ENCODE measurements at places on chromosomes 1 and 21.

GRCh38 chr1:111176678-111177077 lies 23.8 kb downstream of the DENND2D start:
- peak; percentile 23 for DNase-seq

- DNase-seq, result no peak
Observed at GRCh38 chr1:208206092-208206698, 38.0 kb downstream of the PLXNA2 start.

- peak; percentile 74 for DNase-seq
Observed at GRCh38 chr1:209879539-209879938, 51.8 kb downstream of the UTP25 start.

GRCh38 chr21:28445141-28445830 lies 547.4 kb downstream of the LTN1 start:
- no peak for DNase-seq

DNA sequence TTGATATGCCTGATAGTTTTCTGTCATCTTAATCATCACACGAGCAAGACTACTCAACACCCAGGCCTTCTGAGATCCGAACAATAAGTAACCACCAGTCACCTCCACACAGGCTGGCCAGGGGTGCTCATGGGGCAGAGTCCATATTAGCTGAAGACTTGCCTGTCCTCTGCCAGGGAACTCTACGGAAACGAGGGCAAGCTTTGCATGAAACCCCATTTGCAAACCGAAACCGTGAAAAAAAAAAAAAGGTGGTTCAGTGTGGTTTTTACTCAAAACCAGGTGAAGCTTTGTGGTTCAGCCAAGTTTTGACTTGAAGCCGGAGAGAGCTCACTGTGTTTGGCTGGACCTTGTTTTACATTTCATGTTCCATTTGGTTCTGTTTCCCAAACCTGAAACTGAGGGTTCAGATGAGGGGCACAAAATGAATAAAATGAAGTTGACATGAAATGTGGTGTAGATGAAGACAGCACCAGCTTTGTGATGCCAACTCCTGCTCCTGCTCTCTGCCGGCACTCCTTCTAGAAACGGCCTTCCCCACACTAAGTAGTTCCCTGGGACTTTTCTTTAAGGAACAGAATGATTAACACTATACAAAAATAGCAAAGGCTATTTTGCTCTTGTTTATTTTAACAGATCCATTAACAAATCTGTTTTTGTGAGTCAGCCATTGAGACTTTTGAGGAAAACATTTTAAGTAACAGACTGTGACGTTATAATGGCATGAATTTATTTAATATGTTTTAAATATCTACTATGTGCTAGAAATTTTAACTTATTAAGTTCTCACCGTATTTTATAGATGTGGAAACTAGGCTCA lies 74.7 kb downstream of the RUNX1 start:
- DNase-seq, result peak; percentile 19

- peak; percentile 62 for DNase-seq
Observed at GRCh38 chr1:119611701-119612113, 36.4 kb downstream of the ZNF697 start.

GRCh38 chr1:58812468-58812867 lies 28.6 kb upstream of the JUN start:
- DNase-seq, result no peak

DNA sequence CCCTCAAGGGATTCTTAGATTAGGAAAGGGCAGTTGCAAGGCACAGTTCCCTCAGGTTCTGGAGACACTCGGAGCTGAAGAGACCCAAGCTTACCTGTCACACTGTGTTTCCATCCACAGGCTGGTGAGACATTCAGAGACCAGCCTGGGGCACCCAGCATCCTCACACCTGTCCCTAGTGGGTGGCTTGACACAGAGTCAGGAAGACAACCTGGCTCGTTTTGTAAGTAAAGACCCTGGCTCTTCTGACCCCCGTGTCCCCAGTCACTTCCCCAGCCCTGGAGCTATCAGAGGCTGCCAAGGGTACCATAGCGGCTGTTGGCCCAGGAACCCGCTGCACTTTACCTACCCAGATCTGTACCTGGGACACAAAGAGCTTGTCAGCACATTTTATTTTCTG lies 409.8 kb downstream of the MATN1 start:
- no peak for DNase-seq

- no peak for DNase-seq
Observed at GRCh38 chr1:30263888-30264671, 459.3 kb downstream of the MATN1 start.

GRCh38 chr1:159973350-159973940 lies 19.4 kb upstream of the SLAMF9 start:
- no peak for DNase-seq

- no peak for DNase-seq
Observed at GRCh38 chr1:40956407-40956806, 23.1 kb upstream of the CTPS1 start.

DNA sequence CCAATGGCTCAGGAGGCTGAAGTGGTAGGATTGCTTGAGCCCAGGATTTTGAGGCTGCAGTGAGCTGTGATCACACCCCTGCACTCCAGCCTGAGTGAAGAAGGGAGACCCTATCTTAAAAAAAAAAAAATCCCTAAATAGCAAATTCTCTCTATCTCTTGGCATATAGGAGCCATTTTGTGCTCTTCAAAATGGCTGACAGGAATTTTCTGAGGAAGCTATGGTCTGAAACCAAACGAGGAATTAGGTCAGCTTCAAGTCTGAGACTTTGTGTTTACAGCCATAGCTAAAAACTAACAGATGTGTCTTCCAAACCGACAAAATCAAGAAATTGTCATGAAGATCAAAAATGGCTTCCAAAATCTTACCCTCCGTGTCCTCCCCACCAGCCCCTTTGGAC lies 10.6 kb downstream of the CD247 start:
- no peak for DNase-seq

- DNase-seq, result peak; percentile 90
Observed at GRCh38 chr1:227357171-227357926, 39.1 kb upstream of the CDC42BPA start.

GRCh38 chr1:40653851-40654537 lies 11.5 kb downstream of the RIMS3 start:
- no peak for DNase-seq

GRCh38 chr1:53811414-53811851 lies 26.7 kb downstream of the NDC1 start:
- DNase-seq, result peak; percentile 28

DNA sequence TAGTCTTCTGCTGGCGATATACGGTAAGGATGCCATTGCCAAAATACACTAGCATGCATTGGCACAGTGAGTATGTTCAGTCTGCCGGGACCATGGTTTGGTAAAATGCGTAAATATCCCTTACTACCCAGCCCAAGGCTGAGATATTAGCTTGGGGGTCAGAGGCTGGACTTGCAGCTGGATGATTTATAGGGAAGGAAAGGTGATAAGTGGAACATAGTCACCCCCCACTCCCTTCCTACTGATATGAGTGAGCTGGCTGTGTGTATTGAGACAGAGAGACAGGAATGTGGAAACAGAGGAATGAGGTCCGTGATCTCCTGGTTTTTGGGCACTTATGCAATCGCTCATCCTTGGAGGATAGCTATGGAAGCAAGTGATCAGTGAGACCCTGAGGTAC lies 642.8 kb downstream of the KCNT2 start:
- DNase-seq, result no peak

DNA sequence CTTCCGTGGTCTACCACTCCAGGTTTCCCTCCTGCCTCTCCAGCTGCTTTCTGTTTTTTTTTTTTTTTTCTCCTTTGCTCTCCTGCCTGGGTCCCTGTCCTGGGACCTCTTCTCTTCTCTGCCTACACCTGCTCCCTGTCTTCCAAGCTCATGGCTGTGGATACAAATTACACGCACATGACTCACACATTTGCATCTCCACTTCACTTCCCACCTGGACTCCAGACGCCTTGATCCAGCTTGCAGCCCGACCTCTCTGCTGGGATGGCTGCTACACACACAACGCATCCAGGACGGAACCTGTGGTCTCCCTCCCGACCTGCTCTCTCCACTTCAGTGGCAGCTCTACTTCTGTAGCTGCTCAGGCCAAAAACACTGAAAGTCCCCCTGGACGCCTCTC lies 44.4 kb upstream of the B3GALT5 start:
- DNase-seq, result peak; percentile 2

DNA sequence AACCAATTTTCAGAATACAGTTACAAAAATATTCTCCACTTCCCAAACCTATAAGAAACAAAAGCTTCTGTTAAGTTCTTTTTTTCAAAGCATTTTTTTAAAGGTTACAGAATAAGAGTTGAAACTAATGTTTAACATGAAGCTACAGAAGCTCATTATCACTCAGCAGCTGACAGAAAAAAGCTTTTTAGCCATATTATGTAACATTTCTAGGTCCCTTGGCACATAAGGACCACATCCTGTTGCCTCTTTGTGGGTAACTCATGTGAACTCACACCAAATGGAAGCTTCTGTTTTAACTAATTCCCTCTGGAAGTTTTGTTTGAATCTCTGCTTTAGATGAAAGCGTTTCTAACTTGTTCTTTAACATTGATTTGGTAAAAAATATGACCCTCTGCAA lies 242.5 kb upstream of the TMPRSS15 start:
- no peak for DNase-seq

DNA sequence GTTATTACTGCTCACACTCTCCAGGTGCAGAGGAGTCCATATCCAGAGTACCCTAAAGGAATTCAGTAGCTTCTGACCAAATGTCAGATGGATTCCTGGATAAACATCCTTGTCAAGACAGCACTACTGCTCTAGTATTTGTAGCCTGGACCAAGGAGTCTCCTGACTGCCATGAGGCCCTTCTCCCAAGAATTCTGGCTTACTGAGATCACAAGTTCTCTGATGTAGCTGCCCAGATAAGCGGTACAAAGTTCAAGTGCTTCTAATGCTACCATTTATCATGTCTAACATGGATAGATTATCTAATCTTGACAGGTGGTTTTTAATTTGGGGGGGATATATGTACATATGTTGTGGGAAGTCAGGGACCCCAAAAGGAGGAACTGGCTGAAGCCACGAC lies 196.6 kb upstream of the HMCN1 start:
- no peak for DNase-seq

- no peak for DNase-seq
Observed at GRCh38 chr1:109282497-109282951, 421 bp downstream of the PSRC1 start.

DNA sequence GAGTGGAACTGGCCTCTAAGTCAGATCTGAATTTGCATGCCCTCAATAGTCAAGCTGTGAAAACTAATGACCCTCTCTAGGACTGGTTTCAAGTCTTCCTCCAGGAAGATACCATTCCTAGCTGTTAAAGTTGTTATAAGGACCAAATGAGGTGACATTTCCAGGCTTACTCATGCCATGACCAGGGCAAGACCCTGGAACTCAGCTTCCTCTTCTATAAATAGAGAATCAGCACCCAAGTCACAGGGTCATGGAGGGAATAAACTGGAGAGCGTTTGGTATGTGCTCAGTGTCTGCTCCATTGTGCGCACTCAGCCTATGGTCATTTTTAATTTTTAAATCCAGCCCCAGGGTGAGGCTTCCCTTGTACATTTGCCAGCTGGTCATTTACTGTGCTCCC lies 2.5 kb downstream of the S100A9 start:
- no peak for DNase-seq

- DNase-seq, result no peak
Observed at GRCh38 chr1:46960250-46960649, 19.0 kb upstream of the CYP4A11 start.

DNA sequence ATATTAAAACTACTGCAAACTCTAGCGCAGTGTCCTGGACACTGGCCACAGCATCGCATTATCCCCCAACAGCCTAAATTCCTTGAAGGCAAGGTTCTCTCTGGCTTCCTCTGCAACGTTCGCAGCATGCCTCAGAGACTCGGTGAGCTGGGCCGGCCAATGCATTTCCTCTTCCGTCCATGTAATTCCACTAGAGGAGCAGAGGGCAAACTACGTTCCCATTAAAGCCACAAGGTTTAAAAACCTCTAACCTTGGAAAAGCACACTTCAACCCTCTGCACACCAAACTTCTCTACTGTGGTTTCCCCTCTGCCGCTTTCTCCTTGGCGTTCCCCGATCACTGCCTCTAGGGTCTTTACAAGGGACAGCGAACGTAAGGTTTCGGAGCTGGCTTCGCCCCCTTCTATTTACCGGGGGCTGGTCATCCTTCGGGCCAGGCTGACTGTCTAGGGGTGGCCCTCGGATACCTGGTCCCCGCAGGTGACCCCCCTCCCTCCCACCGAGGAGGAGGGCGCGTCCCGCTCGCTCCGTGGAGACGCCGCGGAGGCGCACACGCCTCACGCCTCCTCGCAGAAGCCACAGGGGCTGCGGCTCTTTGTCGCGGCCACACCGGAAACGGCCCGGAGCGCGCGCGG lies 456 bp upstream of the SMYD2 start:
- DNase-seq, result peak; percentile 78

GRCh38 chr1:186139701-186140100 lies 235.4 kb downstream of the TPR start:
- DNase-seq, result peak; percentile 10

- no peak for DNase-seq
Observed at GRCh38 chr1:219433496-219434131, 179.3 kb downstream of the ZC3H11B start.

DNA sequence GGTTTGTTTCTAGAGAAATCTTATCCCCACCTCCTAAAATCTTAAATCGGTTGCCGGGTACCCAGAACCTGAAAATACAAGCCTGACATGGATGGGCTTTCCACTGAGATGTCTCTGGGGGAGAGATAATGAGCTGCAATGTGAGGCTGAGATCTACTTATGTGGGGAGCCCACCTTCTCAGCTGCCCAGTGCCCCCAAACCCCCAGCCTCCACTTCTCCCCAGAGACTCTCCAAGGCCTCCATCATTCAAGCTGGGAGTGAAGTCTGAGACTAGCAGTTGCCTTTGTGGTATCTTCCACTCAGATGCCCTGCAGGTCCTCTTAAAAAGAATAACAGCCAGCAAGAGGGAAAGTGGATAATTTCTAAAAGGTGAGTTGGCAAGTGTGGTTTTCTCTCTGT lies 11.7 kb upstream of the ACTRT2 start:
- no peak for DNase-seq

DNA sequence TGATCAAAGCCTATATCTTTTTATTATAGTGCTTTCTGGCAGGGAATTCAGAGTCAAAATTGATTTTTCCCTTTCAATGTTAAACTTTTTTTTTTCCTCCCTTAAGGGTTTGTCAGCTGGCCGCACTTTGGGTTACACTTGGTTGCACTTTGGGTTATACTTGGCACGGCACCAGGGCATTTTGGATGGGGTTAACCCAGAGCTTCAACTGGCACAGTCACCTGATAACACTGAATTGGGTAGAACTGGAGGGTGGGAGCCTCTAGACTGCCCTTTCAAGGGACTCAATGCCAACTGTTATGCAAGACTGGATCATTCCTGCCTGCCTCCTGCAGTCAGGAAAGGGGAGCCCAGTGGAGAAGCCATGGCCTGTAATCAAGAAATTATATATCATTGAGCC lies 211.5 kb downstream of the KCNJ6 start:
- peak; percentile 25 for DNase-seq

GRCh38 chr1:27031235-27032118 lies 18.8 kb upstream of the TENT5B start:
- DNase-seq, result peak; percentile 75

GRCh38 chr1:5896706-5897660 lies 95.2 kb downstream of the NPHP4 start:
- no peak for DNase-seq

DNA sequence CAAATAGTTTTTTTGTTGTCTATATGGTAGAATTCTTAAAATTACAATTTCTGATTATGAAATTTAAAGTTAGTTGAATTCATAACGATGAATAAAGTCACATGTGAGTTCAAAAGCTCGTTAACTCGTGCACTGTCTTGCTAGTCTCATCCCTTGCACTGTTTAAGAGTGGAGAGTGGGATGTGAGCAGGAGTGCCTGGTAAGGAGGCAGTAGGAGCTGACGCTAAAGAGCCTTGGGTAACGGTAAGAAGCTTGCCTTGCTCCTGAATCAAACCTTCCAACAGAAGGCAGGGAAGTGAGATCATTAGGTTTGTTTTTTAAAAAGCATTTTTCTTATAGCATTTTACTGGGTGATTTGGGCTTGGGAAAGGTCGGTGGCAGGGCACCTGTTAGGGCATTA lies 2.3 kb upstream of the FASLG start:
- no peak for DNase-seq
